ENCODE measurements at places on chromosomes 5 and 9.

- DNase-seq: no peak
Observed at GRCh38 chr5:117261948-117262571, 687.4 kb upstream of the SEMA6A start.

DNA sequence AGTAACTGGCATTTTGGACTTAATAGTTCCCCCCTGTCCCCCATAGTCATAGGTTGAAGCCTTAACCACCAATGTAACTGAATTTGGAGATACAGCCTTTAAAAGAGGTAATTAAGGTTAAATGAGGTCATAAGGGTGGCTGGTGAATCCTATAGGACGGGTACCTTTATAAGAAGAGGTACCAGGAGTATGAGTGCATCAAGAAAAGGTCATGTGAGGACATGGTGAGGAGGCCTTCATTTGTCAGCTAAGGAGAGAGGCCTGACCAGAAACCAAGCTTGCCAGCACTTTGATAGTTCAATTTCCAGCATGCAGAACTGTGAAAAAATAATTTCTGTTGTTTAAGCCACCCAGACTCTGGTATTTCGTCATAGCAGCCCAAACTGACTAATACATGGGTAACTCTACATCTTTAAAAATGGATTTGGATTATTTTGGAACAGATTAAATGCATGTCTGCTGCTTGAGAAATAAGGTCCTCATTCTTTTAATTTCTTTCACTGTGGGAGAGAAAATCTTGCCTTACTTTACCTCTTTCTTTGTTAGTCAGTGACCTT lies 9.7 kb downstream of the RASA1 start:
- no peak for DNase-seq

GRCh38 chr5:72499730-72500129 lies 7.5 kb downstream of the ZNF366 start:
- DNase-seq: no peak

DNA sequence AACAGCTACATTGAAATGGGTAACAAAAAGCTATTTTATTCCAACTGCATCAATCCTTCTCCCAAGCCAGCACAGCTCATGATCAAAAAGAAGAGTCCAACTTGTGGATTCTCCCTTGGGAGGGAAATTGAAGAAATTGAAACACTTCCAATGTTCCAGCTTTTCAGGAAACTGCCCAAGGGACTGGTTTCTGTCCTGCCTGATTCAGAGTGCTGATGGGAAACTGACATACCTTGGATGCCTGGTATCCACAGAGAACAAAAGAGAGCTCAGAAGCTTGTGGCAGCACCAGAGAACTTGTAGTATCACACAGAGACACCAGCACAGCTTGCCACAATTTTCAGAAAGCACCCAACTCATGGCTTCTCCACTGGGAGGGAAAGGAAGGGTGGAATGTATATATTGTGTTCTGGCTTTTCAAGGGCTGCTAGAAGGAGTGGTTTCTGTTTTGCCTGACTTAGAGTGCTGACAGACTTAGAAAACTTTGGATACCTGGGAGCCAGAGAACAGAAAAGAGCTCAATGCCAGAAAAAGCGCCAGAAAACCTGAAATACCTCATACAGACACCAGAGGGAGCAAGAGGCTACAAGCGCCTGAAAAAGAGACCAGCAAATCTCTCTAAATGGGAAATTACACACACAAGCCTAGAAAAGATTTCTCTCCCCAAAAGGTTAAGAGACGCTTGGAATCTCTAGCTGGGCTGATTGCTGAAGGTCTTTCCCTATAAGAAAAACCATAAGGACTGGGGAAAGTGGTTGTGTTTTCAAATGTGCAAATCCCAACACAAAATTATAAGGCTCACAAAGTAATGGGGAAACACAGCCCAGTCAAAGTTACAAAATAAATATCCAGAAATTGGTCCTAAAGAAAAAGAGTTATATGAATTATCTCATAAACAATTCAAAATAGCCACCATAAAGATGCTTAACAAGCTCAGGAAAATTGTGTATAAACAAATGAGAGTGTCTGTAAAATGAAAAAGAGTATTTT lies 178.8 kb downstream of the SPOCK1 start:
- DNase-seq: no peak

DNA sequence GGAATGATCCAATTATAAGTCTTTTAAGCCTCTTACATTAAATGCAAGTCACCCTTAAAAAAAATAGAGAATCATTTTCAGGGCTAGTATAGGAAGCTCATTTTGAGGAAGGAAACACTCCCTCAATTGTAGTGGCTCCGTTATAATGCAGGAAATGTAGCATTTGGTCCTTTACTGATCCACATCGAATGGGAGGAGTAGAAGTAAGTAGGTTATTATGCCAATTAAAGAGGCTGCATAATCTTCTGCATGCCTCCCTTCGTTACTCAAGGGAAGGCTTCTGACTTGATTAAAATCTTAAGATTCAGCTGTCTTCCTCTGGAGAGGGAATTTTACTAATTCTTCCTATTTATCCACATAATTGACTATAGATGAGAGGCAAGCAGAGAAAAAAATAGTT lies 579.2 kb upstream of the COX7C start:
- DNase-seq: no peak

- DNase-seq: no peak
Observed at GRCh38 chr9:99826579-99826978, 4.9 kb downstream of the NR4A3 start.

DNA sequence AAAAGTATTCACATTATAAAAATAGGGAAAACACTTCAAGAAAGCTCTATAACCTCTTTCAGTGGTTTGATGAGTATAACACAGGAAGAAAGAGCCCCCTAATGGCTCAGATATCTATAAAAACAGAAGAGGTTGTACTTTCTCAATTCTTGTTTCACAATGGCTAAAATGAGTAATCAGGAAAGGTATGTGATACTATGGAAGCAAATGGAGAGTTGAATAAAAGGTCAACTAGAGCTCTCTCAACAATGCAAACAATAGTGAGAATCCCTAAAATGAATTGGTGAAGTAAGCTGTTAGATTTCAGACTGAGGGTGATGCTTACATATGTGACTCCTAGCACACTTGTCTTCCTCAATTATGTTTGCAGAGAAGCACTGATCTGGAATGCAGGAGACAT lies 584.6 kb upstream of the CDH18 start:
- no peak for DNase-seq

GRCh38 chr5:134603059-134603458 lies 29.6 kb downstream of the SAR1B start:
- DNase-seq: no peak

DNA sequence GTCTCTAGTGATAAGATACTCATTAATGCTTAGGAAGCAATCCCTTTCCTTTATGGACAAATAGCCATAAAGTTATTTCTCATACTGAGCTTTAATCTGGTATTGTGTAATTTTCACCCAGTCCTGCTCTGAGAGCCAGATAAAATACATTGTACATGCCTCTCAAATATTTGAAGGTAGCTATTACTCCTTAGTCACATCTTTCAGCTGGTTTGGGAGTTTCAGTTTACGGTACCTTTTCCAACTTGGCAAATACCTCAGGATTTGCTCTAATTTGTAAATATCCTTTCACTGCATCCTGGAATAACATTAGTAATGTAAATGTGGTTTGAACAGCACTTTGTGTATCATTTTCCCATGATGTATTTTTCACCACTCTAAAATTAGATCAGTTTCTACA lies 47.4 kb downstream of the ABHD17B start:
- no peak for DNase-seq

DNA sequence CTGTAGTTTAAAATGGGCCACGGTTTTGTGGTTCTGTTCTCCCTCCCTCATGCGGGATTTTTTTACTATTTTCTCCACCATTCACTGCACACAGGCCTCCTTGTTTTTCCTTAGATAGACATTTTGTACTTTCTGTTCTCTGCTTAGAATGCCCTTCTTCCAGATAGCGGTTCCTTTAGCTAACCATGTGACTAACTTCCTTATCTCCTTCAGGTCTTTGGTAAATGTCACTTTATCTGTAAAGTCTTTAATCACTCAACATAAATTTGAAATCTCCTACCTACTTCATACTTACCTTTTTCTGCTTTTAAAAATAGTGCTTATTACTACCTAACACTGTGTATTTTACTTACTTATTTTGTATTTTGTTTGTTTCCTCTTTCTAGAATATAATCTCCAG lies 15.0 kb downstream of the FER start:
- DNase-seq: no peak

- DNase-seq: no peak
Observed at GRCh38 chr5:66851306-66851705, 255.1 kb downstream of the MAST4 start.

DNA sequence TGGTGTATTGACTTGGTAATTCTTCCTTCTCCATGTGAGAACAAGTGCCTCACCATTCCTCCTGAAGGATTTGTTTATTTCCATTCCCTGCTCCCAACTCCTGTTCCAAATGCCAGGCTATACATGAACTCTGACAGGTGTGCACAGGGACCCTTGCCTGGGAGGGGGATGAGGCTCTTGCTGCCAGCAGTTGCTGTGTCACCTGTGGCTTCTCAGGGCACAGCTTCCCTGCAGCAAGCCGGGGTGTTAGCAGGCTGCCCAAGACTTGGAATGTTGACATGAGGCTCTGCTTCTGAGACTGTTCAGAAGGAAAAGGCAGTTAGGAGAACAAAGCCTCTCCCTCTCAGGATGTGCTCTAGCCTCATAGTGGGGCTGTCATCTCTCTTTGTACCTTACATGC lies 131.3 kb downstream of the DOCK2 start:
- DNase-seq: no peak
